Transverse colon (tissue), 4 donors: ENCODE measurements at places on chromosomes 5 and 9.

DNA sequence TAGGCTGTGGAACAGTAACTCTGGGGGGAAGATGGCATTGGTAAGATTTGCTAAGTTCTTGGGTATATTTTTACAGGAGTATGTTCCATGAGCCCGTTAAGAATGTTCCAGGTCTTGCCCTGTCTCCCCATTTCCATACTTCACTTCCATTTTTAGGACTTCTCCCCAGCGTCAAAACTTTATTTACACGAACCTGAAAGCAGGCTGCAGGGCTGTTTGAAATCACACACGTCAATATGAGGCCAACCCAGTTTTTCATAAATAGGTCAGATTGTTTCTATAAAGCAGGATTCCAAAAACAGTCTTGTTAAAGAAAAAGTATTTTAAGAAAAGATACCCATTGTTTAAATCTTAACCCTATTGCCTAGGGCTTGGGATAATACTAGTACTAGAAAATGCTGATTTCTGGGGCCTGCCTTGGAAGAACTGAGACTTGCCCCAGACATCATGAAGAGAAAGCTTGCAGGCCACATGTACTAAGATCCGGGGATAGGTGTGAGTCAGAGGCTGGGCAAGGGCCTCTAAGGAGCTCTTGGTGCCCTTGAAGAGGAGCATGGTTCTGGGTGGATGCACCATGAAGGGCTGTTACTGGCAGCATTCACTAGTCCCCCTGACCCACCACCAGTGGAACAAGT, 24.2 kb downstream of the TRIO start:
- no peak for DNase-seq

- no peak for DNase-seq
These were observed 212.4 kb downstream of the LRRC70 start for GRCh38 chr5:62791059-62791458.

GRCh38 chr5:138659561-138659960, 84.4 kb upstream of the HSPA9 start:
- no peak for DNase-seq

DNA sequence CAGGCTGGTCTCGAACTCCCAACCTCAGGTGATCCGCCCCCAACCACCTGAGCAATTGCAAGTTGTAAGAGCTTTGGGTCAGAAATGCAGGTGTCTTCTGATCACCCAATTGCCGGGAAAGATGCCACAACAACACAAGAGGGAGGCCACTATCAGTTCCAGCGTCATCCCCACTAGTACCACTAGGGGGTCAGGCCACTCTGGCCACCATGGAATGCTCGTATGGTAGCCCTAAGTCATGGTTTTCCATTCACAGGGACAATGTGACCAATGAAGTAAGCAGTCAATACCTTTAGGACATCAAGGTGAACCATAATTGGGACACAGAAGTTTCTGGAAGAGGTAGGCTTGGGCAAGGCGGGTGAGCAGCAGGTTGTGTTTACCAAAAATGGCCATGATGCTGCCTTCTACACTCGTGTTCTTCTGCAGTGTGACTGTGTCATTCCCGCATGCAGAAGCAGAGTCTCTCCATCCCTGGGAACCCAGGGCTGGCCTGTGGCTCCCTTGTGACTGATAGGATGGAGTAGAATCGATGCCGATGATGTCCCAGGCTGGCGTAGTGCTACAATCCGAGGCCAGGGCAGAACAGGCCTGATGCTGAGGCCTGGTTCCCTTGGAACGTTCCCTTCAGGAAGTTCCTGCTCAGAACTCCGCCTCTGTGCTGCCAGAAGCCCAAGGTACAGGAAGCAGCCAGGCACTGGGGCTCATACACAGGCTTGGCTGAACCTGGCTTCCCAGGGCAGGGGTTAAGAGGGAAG, 42.2 kb upstream of the ANKRD33B start:
- DNase-seq, result no peak

DNA sequence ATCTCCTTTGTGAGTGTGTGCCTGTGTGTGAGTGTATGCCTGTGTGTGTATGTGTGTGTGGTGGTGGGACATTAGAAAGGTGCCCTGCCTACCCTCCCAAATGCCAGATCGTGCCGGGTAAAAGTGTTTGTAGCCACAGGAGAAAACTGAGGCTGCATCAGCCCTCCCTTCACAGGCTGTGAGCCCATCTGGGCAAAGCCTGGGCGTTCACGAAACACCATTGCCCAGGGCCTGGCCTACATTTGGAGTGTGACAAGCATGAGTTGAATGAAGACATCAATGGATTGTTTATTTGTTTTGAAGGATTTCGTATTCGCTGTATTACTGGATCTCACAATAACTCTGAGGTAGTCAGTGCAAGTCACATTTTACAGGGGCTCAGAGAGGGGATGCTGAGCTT, 270.8 kb downstream of the NSG2 start:
- DNase-seq, result no peak

- no peak for DNase-seq
These were observed 297.5 kb upstream of the MSX2 start for GRCh38 chr5:174426851-174427250.

GRCh38 chr5:26847041-26847736, 191.2 kb downstream of the CDH9 start:
- no peak for DNase-seq

- DNase-seq, result no peak
These were observed 12.9 kb upstream of the RHOBTB3 start for GRCh38 chr5:95718203-95718602.

- no peak for DNase-seq
These were observed 153.7 kb upstream of the EGFLAM start for GRCh38 chr5:38104497-38105230.

GRCh38 chr5:92580814-92581213, 1000.2 kb downstream of the NR2F1-AS1 start:
- DNase-seq, result no peak

GRCh38 chr5:59760785-59761348, 132.7 kb downstream of the PDE4D start:
- DNase-seq, result no peak

GRCh38 chr9:88950341-88951154, 40.7 kb upstream of the S1PR3 start:
- no peak for DNase-seq

GRCh38 chr5:5755888-5756287, 333.4 kb downstream of the ICE1 start:
- DNase-seq, result no peak

DNA sequence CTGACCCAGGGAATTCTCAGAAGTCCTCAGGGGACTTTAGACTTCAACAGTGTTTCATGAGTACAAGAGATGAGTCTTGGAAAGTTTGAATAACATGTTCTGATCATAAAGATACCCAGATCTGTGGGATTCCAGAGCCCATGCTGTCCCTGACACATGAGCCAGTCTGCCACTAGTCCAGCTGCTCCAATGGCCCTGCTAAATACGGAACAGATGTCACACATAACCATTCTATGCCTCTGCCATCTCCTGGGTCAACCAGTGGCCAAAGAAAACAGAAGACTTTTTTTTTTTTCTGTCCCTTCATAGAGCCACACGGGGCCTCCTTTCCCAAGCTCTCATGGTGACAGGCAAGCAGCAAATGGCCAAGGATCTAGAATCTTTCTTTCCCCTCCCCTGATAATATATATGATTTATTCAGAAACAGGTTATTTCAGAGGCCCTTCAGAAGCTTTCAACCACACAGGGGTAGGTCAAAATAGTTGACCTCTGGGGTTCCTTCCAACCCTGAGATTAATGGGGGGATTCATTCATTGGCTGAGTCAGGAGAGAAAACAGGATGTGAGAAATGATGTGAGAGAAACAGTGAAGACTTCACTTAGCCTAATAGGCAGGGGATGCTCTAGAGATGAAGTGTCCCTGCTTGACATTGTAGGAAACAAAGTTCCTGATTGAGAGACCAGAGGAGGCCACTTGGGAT, 367.7 kb downstream of the CDK5RAP2 start:
- no peak for DNase-seq

- DNase-seq, result no peak
These were observed 25.2 kb downstream of the IL12B start for GRCh38 chr5:159304961-159305595.

- no peak for DNase-seq
These were observed 163.4 kb downstream of the GHR start for GRCh38 chr5:42586625-42587024.

GRCh38 chr5:149386166-149386565, 7.1 kb upstream of the IL17B start:
- DNase-seq, result no peak

DNA sequence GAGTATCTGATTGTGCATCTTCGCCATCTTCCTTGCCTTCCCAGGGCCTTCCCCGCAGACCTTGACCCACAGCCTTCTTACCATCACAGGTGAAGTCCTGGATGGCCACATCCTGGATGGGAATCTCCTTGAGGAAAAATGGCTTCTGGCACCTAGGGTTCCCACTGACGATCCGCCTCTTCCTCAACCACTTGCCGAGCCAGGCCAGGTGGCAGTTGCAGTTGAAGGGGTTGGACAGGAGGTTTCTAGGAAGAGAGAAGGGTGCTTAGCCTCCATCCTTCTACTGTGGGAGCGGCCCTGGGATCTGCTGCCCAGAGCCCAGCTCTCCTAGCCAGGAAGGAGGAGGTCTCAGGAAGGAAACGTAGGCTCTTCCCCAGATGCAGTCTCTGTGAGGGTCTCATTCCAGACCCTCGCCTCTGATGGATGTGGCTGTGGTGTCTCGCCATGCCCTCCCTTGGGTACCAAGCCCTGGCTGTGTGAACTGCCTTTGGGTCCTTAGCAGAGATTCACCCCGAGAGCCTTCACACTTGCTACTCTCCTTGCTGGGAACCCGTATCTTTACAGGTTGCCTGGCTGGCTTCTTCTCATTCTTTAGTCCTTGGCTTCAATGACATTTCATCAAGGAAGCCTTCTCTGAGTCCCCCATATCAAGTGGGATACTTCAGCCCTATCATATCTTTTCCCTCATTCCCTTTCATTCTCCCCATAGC, 170.4 kb upstream of the PANK3 start:
- no peak for DNase-seq

- no peak for DNase-seq
These were observed 25.4 kb downstream of the CTNND2 start for GRCh38 chr5:11878814-11879213.

DNA sequence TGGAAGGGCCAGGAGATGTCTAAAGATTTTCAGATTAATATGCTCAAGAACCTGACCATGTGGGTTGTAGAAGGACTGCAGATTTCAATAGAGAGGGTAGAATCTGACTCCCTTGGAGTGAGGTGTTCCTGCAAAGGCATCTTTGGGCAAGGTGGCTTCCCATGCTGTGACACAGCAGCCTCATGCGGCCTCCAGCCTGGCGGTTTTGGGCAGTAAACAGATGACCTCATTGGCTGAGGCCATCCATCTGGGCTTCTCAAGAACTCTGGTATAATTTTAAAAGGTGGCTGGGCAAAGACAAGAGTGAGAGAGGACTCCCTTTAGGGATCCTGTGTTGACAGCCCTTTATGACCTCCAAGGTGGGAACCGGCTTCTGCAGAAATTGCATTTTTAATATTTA, 90.3 kb upstream of the ERCC6L2 start:
- no peak for DNase-seq
